ENCODE measurements at places on chromosomes 2 and 18. TPM values are rescaled to one million over a fixed set of nuclear protein-coding genes. Genes with fewer than 3 reads are reported as not detected.

The DHRS9 gene
- polyA plus RNA-seq, result not detected

The LOXL3 gene
- 2.4 TPM for polyA plus RNA-seq

The SPATA3 gene
- polyA plus RNA-seq, result not detected

The ZNF385B gene
- 5.9 TPM for polyA plus RNA-seq

The FAM228A gene
- polyA plus RNA-seq, result 0.39 TPM

The C2orf76 gene
- 31.3 TPM for polyA plus RNA-seq

The SERPINB12 gene
- not detected for polyA plus RNA-seq

The LYPD6B gene
- polyA plus RNA-seq, result 17.6 TPM

The NEU2 gene
- polyA plus RNA-seq, result not detected

The RAB6C gene
- 0.17 TPM for polyA plus RNA-seq

The RAPGEF4 gene
- polyA plus RNA-seq, result 3.8 TPM

The STPG4 gene
- polyA plus RNA-seq, result not detected

The QPCT gene
- 10.4 TPM for polyA plus RNA-seq

The OSBPL1A gene
- polyA plus RNA-seq, result 27.0 TPM

The IL37 gene
- polyA plus RNA-seq, result not detected

The NOL4 gene
- polyA plus RNA-seq, result 0.62 TPM

The CFAP65 gene
- polyA plus RNA-seq, result 0.73 TPM

The DNER gene
- polyA plus RNA-seq, result 21.9 TPM

The SF3B1 gene
- 185 TPM for polyA plus RNA-seq

The MCFD2 gene
- 42.2 TPM for polyA plus RNA-seq

The NXPH2 gene
- 2.2 TPM for polyA plus RNA-seq

The HMSD gene
- not detected for polyA plus RNA-seq

The CAPN14 gene
- polyA plus RNA-seq, result 0.22 TPM

The RPIA gene
- polyA plus RNA-seq, result 15.7 TPM

Data from kidney (tissue), 22 donors.